Ovary (tissue), 10 donors: ENCODE measurements at places on chromosomes 3 and 15. TPM values are rescaled to one million over a fixed set of nuclear protein-coding genes. Genes with fewer than 3 reads are reported as not detected.

The SPINK8 gene
- polyA plus RNA-seq: not detected

The CDHR4 gene
- 0.16 TPM for polyA plus RNA-seq

The TPRG1 gene
- polyA plus RNA-seq: 7.5 TPM

DNA sequence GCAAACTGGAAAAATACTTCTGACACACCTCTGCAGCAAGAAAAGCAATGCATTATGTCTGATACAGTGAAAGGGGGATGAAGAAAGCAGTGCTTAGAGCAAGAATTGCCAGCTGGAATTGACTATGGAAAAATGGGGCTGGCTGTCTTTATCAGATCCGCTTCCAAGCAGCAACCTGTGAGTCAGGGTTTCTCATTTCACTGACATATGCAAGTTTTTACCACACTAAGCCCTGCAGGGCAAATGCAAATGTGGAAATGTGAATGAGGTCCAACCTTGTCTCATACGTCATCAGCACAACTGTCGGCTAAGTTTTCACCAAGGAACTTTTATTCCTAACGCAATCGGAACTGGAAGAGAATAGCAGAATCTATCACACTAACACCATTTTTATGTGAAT is 172.5 kb upstream of the GADL1 start:
- DNase-seq: no peak

DNA sequence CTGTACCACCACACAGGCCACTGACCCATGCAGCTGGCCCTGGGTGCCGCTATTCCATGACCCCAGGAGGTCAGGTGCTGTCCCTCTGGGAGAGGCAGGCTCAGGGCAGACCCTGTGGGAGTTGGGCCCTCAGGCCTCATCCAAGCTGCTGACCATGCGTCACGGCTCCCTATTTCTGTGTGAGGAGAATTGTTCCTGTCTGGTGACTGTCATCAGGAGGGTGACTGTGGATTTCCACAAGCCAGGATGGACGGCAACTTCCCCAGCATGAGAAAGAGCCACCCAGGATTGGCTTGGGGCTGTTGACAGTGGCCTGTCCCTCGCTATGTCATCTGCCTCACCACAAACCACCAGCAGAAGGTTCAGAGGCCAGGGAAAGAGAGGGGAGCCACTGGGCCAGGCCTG is 41.4 kb downstream of the ZDHHC19 start:
- DNase-seq: no peak

GRCh38 chr3:98564282-98565005 is 29.0 kb downstream of the CPOX start:
- DNase-seq: no peak

DNA sequence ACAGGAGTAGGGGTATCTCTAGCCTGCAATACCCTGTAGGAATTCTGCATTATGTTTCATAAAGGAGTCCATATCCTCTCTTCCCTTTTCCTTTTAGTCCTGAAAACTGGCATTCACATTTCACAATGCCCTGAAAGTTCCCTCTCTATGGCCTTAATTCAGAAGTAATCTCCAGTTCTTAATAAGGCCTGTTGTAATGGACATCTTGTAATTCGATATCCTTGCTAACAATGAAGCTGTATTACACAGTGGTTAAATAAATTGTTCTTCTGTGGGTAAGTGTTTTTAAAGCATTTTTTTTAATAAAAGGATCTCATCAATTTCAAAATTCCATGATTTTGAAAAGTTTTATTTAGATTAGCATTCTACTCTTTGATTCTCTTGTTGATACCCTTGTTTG is 34.3 kb upstream of the NEO1 start:
- DNase-seq: no peak
